ENCODE measurements at places on chromosomes 5 and 9.

GRCh38 chr5:39260095-39260494 is 40.7 kb upstream of the FYB1 start:
- no peak for DNase-seq

- DNase-seq, result no peak
Measured at GRCh38 chr9:34948451-34948850, 9.6 kb upstream of the PHF24 start.

- no peak for DNase-seq
Measured at GRCh38 chr5:141771562-141771961, 89.5 kb upstream of the ARAP3 start.

DNA sequence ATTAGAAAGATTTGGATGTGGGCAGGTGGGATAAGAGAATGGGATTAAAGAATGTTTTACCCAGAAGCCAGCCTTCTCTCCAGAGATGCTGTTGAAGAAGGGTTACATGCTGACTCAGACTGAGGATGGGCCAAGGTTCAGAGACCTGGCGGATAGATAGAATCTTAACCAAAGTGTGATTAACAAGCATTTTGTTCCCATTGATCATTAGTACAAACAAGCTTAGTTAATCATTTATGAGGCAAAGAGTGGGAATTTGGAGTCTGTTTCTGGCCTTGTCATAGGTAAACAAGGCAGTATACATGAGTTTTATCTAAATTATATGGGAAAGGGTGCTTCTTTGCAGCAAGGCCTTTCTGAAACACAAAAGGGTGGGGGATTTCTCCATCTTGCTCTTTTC is 20.8 kb upstream of the DTWD2 start:
- DNase-seq, result no peak
